ENCODE measurements at places on chromosomes 11 and 22.

DNA sequence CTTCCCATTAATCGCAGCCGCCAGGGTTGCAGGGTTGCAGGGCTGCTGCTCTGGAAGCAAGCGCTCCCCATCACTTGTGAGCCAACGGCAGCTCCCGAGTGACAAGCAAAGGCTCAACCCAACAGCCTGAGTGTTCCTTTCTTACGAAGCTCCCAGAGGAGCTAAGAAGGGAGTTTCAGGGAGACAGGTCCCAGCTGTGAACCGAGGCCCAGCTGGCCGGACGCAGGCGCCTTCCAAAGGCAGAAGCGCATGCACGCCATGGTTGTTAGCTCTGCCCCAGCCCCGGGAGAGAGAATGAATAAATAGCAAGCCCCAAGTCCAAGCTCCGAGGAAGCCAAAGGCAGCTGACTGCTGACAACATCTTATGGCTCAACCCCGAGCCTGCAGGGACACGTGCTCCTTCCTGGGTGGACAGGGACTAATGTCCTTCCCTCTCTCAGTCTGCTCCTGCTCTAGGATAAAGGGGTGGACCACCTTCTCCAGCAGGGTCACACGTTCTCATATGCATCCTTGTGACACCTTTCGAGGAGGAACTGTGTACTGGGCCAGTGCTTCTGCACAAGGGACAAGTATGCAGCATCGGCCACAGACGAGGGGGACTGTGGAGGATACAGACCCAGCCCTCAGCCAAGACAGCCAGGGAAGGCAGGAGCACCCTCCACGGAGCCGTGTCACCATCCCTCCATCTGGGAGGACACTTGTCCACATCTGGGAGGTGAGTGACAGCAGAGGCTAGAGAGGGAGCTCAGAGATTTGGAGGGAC lies 29.9 kb downstream of the SHANK2 start:
- DNase-seq, result no peak

GRCh38 chr22:29138556-29139305 lies 65.9 kb downstream of the KREMEN1 start:
- DNase-seq, result no peak

DNA sequence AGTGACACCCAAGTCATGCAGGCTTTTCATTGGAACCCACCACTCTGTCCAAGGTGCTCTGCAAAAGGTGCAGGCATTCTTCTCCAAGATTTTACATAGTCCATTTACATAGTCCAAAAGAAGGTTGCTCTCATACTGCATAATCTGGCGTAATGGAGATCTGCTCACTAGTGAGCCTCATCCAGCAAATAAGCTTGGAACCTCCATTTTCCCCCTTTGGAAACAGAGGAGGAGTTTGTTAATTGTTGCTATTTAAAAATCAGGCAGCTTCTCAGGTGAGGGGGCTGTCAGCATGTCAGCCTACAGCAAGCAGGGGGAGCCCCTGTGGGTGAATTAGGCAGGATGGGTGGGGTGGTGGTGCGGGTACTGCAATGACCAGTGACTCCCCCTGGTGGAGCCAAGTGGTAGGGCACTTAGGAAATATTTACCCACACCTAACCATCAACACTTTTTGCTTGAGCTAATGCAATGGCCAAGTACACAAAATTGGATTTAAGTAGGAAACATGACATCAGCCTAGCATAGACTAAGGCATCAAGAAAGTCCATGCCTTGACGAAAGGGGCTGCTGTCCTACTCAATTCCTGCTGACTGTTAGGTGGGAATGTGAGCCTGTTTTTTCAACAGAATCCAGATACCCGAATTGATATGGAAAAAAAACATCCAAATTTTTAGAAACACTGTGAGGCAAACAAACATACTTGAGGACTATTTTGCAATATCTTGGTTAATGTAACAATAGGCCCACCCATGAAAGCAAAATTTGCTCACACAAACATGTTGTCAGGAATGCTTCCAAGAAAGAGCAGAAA lies 64.5 kb downstream of the AMBRA1 start:
- DNase-seq, result no peak

- no peak for DNase-seq
Observed at GRCh38 chr22:20867179-20868024, 8.6 kb downstream of the SNAP29 start.

- DNase-seq, result no peak
Observed at GRCh38 chr11:56716379-56716854, 17.5 kb downstream of the OR9G1 start.

DNA sequence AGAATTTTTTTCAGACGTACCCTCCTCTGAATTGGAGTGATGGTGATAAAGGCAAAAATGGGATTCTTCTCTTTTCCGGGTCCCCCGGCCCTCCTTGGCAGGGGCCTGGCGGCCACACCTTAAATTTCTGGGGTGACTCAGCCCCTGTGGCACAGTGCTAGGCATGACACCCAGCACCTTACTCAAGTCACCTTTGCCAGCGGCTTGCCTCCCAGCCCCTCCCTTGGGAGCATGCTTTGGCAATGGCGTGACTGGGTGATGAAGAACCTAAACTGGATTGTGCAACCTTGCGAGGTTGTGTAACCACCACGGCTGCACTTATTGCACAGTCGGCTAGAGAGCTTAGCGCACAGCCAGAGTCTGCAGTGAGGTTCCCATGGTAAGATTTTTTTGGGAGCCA lies 16.2 kb upstream of the LDLRAD3 start:
- DNase-seq, result no peak

GRCh38 chr11:44813401-44813800 lies 86.6 kb downstream of the TSPAN18 start:
- no peak for DNase-seq

DNA sequence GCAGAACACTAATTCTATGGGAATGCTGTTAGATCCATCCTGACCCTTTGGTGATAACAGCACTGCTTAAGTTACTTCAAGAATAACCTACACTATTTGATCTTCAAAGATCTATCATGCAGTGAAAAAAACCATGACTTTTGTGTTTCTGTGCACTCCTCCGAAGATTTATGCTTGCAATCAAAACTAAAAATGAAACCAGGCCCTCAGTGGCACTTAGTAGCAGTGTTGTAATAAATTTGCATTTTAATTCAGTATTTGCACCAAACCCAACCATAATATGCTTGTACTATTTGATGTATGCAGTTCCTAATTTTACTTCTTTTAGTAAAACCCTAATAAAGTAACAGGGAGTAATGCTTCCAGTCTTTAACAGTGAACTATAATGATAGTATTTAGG lies 130.7 kb downstream of the SOX6 start:
- DNase-seq, result no peak

DNA sequence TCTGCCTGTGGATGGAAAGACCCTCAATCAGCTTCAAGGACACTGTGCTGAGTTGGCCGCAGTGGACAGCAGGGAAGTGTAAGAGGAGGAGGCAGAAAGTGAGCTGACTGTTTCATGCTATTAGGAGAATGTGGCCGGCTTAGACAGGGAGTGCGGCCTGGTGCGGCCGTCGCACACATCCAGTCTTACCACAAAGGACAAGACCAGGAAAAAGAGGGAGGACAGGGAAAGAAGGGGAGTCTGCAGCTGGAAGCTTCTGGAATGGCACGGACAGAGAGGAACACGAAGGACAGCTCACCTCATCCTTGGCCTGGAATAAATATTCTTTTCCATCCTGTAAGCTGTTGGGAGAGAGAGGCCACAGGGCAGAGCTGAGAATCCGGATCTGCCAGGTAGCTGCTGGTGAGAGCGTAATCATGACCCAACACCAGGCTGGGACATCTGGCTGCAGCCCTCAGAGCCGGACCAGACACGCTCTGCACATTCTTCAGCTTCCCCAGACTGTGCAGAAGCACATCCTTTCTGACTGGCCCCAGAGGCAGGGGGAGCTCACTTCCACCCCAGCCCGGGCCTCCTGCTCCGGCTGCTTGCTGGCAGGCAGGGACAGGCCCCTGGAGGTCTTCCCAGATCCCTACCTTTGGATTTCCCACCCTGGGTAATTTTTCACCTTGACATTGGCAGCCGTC lies 8.6 kb upstream of the RBM4B start:
- no peak for DNase-seq

Data from NCI-H187 (cell line).